Tibial nerve (tissue), 4 donors: ENCODE measurements at places on chromosomes 2 and 18. TPM values are rescaled to one million over a fixed set of nuclear protein-coding genes. Genes with fewer than 3 reads are reported as not detected.

SERPINB7 gene
- not detected for total RNA-seq

GRCh38 chr2:39947294-39948015, 168.4 kb upstream of the THUMPD2 start:
- H3K27ac ChIP-seq, result no peak overlapping the region
- no peak for DNase-seq
- H3K4me3 ChIP-seq, result no peak overlapping the region
- no peaks in the 10 kb centered on the region for H3K36me3 ChIP-seq

ACOXL gene
- total RNA-seq, result not detected

NDC80 gene
- 1.5 TPM for total RNA-seq

- H3K4me3 ChIP-seq, result no peak overlapping the region
- H3K27me3 ChIP-seq, result no peaks in the 10 kb centered on the region
- DNase-seq, result no peak
- no peaks in the 10 kb centered on the region for H3K4me1 ChIP-seq
Measured at GRCh38 chr2:98551316-98551715, 57.0 kb downstream of the COA5 start.

DNA sequence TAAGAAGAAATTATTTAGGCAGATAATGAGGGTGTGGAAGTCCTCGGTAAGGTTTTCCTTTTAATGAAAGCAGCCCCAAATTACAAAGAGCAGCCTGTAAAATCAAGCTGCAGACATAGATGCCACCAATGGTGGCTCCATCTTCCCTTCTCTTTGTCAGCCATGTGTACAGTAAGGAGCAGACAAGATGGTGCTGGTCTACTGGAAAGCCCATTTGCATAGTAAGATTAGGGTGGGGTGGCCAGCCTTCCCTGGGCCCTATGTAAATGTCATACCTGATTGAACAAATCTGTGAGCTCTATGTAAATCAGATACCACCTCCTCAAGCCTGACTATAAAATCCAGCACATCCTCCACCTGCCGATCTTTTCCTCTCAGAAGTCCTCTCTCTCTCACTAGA, 154.4 kb upstream of the SERTAD2 start:
- no peaks in the 10 kb centered on the region for H3K36me3 ChIP-seq
- H3K4me3 ChIP-seq, result no peak overlapping the region
- H3K4me1 ChIP-seq, result no peaks in the 10 kb centered on the region
- no peak overlapping the region for H3K27ac ChIP-seq
- H3K27me3 ChIP-seq, result no peaks in the 10 kb centered on the region

DSG3 gene
- total RNA-seq, result not detected

CRYGC gene
- total RNA-seq, result not detected
